ENCODE measurements at places on chromosomes 1 and 21.

DNA sequence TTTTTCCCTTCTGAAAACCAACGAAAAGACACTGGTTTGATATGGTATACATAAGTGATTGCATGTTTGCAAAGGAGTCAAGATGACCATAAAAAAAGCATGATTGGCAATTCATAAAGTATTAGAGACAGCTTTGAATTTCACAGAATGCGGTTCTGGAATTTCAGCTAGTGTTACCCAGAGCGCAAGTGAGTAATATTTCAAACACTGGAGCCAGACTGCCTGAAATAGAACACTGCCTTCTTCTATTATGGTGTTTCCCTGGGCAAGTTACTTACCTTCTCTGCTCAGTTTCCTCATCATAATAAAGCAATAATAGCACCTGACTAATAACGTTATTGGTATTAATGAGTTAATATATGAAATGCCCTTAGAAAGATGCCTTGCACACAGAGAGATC is 54.7 kb downstream of the NEGR1 start:
- no peak for DNase-seq

GRCh38 chr1:24707687-24708086 is 37.6 kb upstream of the CLIC4 start:
- DNase-seq, result no peak

DNA sequence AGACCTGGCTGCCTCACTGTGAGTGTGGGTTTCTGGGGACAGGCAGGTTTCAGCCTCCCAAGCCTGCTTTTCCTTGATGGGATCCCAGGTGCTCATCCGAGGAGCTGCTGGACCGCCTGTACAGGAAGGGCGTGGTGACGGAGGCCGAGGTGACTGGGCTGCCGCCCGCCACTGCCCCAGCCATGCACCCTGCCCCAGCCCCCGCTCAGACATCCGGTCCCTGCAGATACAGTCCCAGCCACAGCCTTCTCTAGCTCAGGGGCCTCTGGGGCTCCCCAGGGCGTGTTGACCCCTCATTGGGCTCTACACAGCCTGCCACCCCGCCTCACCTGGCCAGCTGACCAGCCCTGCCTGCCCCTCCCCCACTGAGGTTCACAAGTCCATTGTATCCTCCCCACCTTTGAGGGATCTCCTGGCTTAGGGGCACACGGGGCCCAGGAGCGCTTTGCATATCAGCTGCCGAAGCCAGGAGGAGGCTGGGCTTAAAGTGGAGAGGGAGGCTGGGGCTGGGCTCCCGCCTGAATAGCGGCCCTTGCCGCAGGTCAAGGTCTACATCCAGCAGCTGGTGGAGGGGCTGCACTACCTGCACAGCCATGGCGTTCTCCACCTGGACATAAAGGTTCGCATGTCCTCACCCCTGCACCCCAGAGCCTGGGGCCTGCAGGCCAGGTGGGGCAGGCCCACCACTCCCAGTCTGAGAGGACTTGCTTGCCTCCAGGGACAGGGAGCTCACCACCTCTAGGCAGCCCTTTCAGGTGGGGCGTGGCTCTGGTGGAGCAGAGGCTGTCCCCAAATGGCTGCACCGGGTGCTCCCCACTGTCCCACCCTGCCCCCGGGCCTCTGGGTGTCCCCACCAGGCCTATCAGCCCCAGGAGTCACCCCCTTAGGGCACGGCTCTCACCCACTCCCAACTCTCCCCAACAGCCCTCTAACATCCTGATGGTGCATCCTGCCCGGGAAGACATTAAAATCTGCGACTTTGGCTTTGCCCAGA is 38.5 kb downstream of the TRIM11 start:
- DNase-seq, result no peak

DNA sequence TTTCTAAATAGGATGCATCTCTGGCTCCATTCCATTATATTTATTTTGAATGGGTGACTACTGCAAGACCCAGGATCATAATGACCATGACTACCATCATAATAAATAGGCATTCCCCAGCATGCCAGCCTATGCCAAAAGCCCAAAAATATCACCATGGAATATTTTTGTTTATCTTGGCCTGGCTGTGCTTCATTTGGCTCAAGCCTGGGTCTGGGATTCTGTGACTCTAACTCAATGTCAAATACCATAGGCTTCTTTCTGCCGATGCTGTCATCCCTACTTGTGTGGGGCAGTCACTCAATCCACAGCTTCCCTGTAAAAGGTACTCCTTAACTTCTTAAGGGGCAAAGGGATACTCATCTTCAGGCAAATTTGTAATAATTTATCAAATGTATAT is 66.6 kb downstream of the DIRAS3 start:
- no peak for DNase-seq

DNA sequence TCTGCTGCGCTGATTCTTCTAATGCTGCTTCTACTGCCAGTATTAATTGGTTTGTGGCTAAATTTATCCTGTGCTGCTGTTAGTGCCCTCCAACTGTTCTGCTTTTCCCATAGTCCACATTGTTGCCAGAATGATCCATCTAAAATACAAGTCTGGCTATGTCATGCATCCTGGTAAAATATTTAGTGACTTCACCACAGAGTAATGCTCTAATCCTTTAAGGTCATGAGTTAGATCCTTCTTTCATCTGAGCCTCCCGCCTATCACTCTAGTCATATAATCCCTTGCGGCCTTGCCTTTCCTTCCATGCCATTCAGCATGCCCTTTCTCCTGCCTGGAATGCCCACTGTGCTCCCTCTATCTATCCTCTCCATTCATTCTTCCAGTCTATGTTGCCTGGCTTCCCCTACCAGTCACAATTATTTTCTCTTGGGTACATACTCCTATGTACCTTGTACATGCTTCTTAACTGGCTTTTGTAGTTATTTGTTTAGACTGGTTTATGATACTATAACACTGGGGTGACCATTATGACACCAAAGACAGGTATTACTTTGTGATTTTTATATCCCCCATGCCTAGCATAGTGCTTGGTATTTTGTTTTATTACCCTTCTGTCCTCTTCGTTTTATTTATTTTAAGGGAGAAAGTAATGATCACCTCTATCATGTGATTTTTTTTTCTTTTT is 144.0 kb downstream of the MAGI3 start:
- no peak for DNase-seq

DNA sequence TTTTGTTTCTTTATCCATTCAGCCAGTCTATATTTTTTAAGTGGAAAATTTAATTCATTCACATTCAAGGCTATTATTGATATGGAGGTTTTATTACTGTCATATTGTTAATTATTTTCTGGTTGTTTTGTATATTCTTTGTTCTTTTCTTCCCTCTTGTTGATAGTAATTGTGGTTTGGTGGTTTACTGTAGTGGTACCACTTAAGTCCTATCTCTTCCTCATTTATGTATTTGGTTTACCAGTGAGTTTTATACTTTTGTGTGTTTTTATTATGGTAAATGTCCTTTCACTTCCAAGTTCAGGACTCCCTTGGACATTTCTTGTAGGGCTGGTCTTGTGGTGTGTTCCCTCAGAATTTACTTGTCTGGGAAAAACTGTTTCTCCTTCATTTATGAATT is 28.1 kb upstream of the PM20D1 start:
- no peak for DNase-seq

GRCh38 chr1:185325413-185325812 is 8.4 kb upstream of the IVNS1ABP start:
- no peak for DNase-seq

GRCh38 chr1:33163621-33164519 is 18.0 kb downstream of the TRIM62 start:
- no peak for DNase-seq

- DNase-seq, result no peak
Observed at GRCh38 chr1:172601046-172601630, 57.8 kb upstream of the FASLG start.

DNA sequence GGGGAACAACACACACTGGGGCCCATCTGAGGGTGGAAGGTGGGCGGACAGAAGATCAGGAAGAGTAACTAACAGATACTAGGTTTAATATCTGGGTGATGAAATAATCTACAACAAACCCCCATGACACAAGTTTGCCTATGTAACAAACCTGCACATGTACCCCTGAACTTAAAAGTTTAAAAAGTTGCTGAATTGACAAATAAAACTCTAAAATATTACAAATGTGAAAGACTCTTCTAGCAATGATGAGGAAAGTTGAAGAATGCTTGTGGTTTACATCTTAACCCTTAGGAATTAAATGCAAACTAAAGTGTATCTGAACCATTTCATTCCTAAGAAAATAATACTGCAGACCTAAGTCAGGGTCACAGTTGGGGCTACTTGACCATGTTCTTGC is 525.6 kb upstream of the CAMK1G start:
- no peak for DNase-seq

DNA sequence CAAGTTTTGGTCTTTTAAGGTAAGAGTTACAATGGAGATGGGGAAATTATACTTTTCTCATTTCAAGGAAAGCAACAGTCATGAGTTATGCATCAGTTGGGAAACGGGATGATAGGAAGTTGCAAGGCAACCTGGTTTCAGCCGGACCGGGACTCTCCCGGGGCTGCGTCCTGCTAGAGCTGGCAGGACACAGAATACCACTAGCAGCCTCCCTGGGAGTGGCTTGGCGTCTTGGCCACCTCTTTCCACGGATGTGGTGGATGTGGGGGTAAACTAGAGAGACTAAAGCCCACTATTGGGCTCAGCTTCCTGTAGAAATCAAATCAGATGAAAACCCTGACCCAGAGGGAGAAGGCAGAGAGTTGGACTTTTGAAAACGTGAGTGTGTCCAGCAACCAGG is 71.9 kb downstream of the ADARB1 start:
- no peak for DNase-seq

- peak; percentile 72 for DNase-seq
Observed at GRCh38 chr1:17661546-17662157, 93.5 kb upstream of the ACTL8 start.

GRCh38 chr1:19942088-19942487 is 18.7 kb upstream of the PLA2G2E start:
- no peak for DNase-seq

DNA sequence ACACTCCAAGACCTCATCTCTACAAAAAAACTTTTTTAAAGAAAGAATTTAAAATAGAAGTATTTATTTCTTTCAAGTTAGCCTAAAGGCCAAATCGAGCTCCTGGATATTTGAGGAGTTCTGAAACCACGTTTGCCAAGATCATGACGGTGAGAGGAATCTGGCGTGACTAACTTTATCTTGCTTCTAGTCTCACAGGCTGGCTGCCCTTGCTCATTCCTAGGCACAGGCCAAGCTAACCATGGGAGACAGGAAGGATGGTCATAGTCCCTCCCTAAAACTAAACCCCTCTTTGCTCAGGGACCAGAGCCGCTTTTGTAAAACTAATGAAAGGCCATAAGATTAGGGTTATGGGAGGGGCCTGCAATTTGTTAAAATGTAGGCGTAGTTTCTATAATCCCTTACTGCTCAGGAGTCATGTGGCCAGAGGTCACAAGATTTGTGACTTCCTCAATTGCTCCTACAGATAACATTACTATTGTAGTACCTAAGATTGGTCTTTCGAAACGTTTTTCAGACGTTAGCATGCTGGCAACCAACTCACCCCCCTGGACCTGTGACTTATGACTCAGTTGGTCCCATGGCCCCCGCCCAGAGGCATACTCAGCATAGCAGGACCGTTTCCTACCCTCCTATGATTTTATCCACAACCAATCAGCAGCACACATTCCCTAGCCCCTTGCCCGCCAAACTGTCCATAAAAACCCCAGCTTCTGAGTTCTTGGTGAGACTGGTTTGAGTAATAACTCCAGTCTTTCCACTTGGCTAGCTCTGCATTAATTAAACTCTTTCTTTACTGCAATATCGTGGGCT is 425.0 kb downstream of the SMYD3 start:
- DNase-seq, result no peak

DNA sequence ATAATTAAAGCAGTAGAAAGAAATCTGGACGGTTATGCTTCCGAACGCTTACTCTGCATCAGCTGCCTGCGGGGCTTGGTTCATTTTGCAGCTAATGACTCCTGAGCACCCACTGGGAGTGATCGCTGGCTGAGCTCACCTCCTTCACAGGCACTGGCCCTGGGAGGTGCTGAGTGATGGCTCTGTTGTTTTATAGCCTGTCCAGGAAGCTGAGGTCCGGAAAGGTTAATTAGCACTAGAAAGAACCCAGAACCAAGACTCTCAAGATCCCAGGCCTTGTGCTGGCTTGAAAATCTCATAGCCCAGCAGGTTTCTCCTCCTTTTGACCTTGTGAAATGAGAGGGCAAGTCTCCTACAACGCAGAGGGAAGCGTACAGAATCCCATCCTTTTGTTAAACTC is 226.2 kb downstream of the AJAP1 start:
- DNase-seq, result no peak

DNA sequence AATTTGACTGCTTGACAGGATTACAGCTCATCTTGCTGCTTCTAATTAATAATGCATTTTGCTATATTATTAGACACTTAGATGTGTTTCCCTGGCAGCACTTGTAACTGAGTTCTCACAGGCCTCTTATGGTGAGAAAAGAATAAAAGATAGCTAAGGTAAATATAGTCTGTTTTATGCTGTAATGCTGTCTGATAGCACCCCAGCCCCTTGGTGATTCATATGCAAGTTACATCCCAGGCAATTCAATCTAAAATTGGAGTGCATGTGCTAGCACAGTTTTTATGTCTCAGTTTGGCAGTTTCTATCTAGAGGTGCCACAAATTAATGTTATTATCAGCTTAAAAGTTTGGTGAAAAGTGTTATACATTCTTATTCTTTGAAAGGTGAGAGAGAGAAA is 42.2 kb downstream of the RGS13 start:
- DNase-seq, result no peak

- no peak for DNase-seq
Observed at GRCh38 chr1:71054281-71054731, 6.7 kb upstream of the PTGER3 start.

DNA sequence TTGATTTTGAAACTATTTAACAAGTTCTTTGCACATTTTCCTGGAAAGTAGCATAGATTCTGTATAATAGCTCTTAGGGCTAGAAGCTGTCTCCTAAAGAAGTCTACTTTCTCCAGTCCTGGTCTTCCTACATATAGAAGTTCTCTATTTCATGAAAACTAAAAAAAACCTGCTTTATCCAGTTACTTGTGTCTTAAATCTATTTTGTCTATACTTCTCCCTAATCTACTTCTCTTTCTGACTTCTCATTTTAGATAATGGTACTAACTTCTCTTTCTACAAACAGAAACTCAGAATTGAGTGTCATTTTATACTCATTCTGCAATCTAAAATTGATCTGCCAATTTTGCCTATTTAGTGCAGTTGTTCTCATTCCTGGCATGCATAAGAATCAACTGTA is 28.7 kb downstream of the PDE4B start:
- DNase-seq, result no peak

Measured in stimulated activated naive CD8-positive, alpha-beta T cell treated with anti-CD3 and anti-CD28 coated beads, Interleukin-15, Interleukin-2, amounts not matched to agents 100 U/mL and 50 U/mL, for 24 hours (primary cell).